ENCODE measurements at places on chromosomes 11 and 22.

- DNase-seq = no peak
These were observed 148.6 kb downstream of the OPCML start for GRCh38 chr11:133383689-133384088.

DNA sequence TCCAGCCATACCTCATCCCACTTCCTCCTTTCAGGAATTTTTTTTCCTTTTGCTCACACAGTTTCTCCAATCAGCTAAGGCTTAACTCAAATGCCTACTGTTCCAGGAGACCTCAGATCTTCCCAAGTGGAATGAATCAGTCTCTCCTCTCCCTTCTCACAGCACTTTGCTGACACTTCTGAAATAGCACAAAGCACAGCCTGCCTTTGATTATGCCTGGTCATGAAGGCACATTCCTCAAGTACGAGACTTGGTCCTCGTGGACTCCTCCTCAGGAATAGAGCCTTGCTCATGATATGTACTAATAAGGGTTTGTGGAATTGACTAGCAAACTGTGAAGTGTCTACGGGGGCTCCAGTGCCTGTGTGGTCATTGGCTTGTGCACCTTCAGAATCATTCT is 176.7 kb upstream of the TENM4 start:
- no peak for DNase-seq

- DNase-seq = no peak
These were observed 1.6 kb upstream of the P2RY2 start for GRCh38 chr11:73216465-73216864.

GRCh38 chr22:36365020-36365411 is 22.8 kb downstream of the MYH9 start:
- no peak for DNase-seq

DNA sequence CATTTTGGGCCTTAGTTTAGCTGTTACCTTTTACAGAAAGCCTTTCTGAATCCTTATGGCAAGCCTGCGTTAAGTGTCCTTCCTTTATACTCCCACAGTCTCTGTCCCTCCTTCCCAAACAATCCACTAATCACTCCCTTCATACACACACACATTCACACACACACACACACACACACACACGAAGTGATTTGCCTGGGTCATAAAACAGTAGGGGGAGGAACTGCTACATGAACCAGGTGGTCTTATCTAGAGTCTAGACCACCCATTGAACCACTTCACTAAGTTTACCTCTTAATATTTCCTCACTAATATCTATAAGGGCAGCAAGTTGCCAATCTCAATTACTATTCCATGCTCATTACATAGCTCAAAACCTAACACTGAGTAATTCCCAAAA is 196.7 kb upstream of the GUCY1A2 start:
- DNase-seq = no peak

DNA sequence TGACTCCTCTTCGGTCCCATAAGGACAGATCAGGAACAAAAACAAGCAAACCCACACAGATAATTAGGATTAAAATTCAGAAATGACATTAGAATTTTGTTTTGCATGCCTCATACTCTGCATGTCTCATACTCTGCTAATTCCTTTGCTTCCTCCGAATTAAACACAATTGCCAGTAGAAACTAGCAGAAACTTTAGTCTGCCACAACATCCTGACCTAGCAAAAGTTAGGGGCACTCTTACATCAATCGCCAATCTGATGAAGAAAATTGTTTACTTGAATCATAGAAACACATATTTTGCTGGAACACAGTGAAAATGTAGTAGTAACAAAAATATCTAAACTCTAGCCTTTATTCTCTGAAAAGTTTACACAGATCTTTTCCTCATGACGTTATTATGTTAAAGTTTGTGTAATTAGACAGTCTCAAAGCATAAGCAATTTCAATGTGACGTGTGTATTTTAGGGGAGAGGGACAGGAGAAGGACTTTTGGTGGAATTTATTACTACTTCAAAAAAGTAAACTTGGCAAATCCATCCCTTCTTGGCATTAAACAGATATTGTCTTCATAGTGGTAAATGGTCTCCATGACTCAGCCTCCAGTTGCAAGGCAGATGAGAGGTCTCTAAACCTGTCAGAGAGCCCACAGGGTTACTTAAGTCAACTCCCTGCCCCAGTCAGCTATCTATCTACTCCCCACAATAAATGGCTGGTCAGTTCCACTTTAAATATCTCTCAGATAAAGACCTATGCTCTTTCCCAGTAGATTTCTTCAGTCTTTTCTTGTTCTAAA is 249.8 kb upstream of the UBASH3B start:
- DNase-seq = no peak

DNA sequence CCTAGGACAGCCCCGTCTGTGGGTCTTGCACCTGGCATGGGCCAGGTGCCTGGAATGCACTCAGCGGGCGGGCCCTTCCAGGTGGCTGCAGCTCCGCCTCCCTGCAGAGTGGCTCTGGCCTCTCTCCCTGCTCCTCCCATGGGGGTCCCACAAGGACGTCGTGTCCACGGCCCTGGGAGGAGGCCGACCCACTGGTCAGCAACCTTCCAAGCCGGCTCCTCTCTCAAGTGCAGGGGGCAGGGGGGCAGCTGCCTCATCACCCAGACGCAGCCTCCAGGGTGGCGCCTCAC is 41.9 kb downstream of the CERK start:
- no peak for DNase-seq

Measured in MM.1S (cell line).